ENCODE measurements at places on chromosomes 7 and 10.

DNA sequence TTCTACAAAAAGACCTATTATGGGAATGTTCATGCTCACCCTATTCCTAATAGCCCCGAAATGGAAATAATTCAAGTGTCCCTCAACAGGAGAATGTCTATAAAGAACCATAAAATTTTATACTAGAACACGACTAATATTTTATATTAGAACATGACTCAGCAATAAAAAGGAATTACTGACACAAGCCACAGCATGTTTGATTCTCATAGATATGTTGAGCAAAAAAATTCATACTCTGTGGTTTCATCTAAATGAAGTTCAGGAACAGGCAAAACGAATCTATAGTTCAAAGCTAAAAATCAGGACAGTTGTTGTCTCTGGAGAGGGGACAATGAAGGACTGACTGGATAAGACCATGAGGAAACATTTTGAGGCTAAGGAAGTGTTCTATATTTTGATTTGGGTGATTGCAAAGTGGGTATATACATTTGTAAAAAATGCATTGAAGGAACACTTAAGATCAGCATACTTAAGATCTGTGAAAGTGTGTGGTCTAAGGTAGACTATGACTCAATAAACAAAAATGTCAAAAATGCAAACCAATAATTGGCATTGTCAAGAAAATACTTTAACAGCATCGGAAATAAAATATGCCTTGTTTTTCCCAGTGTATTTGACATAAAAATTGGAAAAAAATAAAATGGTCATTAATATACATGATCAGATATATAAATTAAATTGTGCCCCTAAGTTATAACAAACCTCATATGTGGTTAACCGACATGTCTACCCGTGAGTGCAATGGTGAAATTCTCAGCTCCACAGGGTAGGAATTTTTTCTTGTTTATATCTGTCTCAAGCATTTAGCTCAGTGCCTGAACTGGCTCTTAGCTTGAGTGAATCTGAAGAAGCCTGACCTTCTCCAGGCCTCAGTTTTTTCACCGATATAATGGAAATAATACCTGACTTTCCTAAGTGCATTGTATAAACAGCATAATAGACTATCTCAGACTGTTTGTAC is 124.9 kb upstream of the CTTNBP2 start:
- no peak for DNase-seq

GRCh38 chr7:151851145-151851751 is 25.7 kb downstream of the PRKAG2 start:
- DNase-seq: peak; percentile 30

GRCh38 chr10:118374404-118374803 is 32.3 kb upstream of the FAM204A start:
- DNase-seq: no peak

GRCh38 chr10:78415111-78415510 is 381.4 kb downstream of the RPS24 start:
- DNase-seq: no peak

- DNase-seq: no peak
These were observed 17.2 kb downstream of the CEP41 start for GRCh38 chr7:130423501-130424037.

DNA sequence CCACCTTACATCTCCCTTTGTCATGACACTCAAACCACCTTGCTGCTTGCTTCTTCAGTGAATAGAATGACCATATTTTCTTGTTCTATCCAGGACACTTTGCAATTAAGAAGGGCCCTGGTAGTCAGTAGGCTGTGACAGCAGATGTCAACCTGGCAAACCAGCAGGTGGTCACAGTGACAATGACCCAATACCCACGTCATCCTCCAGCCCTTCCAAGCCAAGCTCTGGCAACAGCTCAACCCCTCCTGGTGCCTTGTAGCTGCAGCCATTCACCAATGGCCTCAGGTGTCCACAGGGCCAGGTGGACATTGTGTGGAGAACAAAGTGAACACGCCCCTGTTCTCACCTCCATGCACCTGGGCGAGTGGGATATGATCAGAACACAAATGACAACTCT is 87.6 kb upstream of the MACROH2A2 start:
- DNase-seq: no peak

Measured in activated CD4-positive, alpha-beta T cell treated with anti-CD3 and anti-CD28 coated beads, Interleukin-2, amount 10 ng/mL, durations not matched to agents 7 days and 5 days (primary cell).